Activated T-helper 1 cell treated with anti-CD3 and anti-CD28 coated beads, Interleukin-12 subunit alpha, Interleukin-12 subunit beta, Interleukin-2, Interleukin-4 antibody, amounts not matched to agents 30 ng/mL and 10 ng/mL and 1 ng/mL, durations not matched to agents 14 hours and 24 hours and 36 hours (primary cell): ENCODE measurements at places on chromosomes 5 and 9. TPM values are rescaled to one million over a fixed set of nuclear protein-coding genes. Genes with fewer than 3 reads are reported as not detected.

OCLN gene
- total RNA-seq = 0.10 and 0.12 TPM in 2 replicates

TIMD4 gene
- 24.5 and 27.3 TPM in 2 replicates for total RNA-seq

SLC6A19 gene
- total RNA-seq = not detected in 2 replicates

MYMK gene
- total RNA-seq = not detected in 2 replicates

FAM240B gene
- total RNA-seq = not detected in 2 replicates

DNM1 gene
- 1.4 and 1.8 TPM in 2 replicates for total RNA-seq

C5 gene
- 1.2 and 1.9 TPM in 2 replicates for total RNA-seq

MOB3B gene
- total RNA-seq = 0.17 and 0.26 TPM in 2 replicates

PGGT1B gene
- total RNA-seq = 42.7 and 42.9 TPM in 2 replicates

DMRTA1 gene
- total RNA-seq = not detected in 2 replicates

DNA sequence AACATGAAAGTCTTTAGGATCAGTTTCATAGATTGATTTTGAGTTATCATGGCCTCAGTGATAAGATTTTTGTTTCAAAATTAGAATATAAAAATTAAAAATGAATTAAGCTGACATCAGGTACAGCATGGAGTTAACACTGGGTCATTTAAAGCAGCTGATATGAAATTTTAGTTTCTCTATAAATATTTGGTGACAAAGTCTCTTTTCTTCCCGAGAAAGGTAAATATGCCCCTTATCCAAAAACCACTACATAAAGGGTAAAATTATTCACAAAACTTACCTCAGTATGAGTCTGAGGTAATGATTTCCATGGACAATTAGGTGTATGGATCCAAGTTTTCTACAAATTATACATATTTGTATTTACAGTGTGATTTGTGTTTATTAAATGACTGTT is 121.5 kb upstream of the PJA2 start:
- no peak for DNase-seq

GRCh38 chr9:108722396-108722795 is 133.4 kb downstream of the ACTL7B start:
- no peak for DNase-seq

DNA sequence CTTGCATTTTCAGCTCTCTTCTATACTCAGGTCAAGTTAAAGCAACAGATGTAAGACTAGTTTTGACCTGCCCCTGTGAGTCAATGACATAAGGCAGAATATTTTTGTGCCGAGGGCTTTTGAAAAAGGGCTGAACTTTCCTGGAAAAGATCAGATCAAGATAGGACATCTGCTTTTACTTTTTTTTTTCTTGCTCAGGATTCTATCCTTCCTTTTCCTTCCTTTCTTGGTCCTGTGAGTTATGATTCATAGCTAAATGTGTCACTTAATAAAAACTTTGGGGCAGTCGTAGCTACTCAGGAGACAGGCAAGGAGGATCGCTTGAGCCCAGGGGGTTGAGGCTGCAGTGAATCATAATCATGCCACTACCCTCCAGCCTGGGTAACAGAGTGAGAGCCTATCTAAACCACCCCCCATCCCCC is 84.3 kb upstream of the BRINP1 start:
- no peak for DNase-seq

GRCh38 chr5:10709409-10709808 is 51.6 kb downstream of the DAP start:
- DNase-seq = no peak

GRCh38 chr5:130496215-130496614 is 592.0 kb downstream of the CHSY3 start:
- DNase-seq = no peak

DNA sequence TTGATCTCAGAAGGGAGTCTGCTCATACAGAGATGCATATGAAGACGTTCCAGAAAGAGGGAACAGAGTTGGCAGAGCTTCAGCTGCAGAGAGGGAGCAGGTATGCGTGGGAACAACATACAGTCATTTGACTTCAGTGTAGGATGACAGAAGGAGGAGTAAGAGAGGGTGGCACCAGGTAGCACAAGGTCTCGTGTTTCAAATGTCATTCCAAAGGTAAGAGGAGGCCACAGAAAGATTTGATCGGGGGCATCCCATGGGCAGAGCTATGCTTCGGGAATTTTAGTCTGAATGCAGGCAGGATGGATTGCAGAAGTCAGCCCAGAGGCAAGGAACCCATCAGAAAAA is 367.1 kb downstream of the CDK5RAP2 start:
- no peak for DNase-seq

- DNase-seq = no peak
Observed at GRCh38 chr9:88464851-88465250, 70.1 kb upstream of the NXNL2 start.

GRCh38 chr9:93963969-93964368 is 8.8 kb upstream of the BARX1 start:
- no peak for DNase-seq

DNA sequence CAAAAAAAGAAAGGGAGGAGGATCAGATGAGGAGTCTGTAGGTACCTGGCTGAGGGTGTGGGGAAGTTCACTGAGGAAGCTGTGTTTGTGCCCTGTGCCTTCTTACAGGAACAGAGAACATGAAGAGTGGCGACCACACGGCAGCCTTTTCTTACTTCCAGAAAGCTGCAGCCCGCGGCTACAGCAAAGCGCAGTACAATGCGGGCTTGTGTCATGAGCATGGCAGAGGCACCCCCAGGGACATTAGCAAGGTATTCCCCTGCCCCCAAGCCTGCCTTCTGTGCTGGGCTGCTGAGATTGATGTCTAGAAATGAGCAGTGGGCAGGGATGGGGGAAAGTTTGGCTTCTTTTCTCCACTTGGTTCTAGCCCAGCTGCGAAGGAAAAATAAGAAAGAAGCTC is 9.5 kb downstream of the DELE1 start:
- DNase-seq = no peak

GRCh38 chr5:180464603-180464970 is 29.6 kb upstream of the CNOT6 start:
- DNase-seq = no peak

DNA sequence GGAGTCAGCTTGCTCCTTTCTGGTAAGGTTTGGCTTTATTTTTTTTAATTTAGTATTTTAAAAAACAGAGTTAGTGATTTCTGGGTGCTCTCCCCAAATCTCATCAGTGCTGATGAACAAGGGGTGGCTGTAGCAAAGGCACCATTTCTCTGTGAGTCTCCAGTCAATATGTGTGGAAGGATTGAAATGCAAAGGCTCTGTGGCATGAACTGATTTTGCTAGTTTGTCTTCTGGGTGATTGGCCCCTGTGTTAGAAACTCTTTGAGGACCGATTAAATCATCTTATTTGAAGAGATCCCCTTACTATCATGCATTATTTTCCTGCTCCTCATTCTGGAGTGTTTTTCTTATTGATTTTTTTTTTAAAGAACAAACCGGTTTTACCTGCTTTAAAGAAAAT is 596 bp downstream of the TEK start:
- DNase-seq = no peak

DNA sequence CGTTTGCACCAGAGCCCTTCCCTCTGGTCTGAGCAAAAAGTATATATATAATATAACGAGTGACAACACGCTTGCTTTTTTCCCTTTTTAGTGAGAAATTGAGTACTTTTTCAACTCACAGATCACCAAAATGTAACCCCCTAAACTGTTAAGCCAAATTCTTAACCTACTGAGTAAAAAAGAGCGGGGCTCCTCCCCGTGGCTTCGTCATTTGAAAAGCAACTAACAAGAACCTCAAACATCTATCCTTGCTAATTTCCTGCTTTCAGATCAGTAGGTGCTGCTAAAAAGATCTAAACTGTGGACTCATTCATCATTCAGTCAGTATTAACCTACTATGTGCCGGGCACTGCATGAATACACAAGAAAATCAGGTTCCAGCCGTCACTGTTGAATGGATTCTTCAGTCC is 1.0 kb upstream of the PTBP3 start:
- DNase-seq = peak; percentile 16

DNA sequence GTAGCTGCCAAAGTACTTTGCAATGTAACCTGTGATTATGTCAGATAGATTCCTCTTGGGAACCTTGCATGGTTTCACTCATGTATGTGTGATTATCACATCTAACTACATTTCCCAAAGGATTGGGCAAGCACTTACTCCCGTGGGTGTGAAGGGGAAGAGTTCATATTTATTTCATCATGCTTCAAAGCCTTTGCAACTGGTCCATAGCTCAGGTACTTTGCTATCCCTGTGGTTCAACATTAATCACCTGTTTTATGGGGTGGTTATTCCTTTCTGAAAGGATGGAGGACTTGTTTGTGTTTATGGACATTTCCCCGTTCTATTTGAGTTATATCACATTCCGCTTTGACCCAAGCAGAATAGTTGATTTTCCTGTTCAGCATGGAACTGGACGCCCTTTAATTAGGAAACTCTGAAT is 13.6 kb upstream of the ERMP1 start:
- DNase-seq = no peak

- DNase-seq = no peak
Observed at GRCh38 chr9:134179595-134179917, 15.2 kb upstream of the RNU6ATAC start.

GRCh38 chr5:169850409-169850808 is 129.9 kb downstream of the INSYN2B start:
- DNase-seq = no peak

DNA sequence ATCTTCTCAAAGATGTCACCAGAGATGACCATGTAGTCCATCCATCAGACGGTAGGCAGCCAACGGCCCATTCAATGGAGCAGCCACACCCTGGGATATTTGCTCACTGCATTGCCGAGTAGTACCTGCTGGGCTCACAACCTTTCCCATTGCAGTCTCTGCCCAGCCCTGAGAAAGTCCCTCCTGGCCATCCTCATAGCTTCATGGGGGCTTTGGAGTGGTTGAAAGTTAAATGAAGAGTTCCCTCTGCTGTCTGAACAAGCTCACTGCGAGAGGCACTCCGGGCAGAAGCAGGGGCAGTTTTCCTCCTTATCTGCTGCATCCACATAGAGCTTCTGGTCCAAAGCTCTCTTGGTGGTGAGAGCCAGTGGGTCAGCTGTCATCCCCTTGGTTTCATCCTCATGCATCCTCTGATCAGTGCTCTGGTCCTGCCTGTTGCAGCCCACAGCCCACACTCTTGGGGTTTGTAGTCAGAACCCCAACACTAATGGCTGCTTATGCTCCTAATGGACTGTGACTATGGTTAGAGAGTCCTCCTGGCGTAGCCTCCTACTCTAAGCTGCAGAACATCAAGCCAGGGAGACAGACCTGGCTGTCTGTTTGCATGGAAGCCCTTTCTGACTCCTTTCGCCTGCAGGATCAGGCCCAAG is 23.3 kb downstream of the TNFSF8 start:
- no peak for DNase-seq
